ENCODE measurements at places on chromosomes 11 and 22.

GRCh38 chr22:36332623-36333332, 55.0 kb downstream of the MYH9 start:
- DNase-seq: peak; percentile 77

DNA sequence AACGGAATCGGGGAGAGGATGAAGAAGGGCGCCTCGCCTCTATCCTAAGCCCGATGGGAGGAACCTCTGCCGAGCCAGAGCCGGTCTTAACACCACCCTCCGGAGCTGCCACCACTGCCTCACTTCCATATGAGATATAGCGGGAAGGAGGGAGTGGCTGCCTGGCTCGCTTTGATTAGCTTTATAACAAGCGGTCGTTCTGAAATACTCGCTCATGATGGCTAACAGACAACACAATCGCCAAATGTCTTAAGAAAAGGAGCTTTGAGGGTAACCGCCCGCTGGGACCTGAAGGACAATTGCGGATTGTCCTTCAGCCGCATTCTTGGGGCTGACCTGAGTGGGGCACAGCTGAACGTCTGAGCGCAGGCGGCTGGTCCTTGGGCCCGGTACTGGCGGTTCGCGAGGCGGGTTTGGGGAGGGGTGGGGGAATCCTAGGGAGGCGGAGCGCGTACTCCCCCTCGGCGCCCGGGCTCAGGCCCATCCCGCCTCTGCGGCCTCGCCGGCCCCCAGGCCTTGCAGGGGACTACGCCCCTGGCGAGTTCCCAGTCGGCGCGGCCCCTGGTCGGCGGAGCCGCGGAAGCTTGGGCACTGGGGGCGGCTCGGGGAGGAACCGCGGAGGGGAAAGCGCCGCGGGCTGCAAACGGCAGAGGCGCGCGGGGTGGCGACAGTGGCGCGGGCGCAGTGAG, at the start of gene PLAAT5:
Gene PLAAT5 (minus strand): TSS at position 617 of the 689 bp plus-strand sequence. CDS start 133 bp downstream, at position 484.
- DNase-seq: no peak

- DNase-seq: peak; percentile 73
These were observed 9.0 kb downstream of the MB start for GRCh38 chr22:35608088-35608487.

DNA sequence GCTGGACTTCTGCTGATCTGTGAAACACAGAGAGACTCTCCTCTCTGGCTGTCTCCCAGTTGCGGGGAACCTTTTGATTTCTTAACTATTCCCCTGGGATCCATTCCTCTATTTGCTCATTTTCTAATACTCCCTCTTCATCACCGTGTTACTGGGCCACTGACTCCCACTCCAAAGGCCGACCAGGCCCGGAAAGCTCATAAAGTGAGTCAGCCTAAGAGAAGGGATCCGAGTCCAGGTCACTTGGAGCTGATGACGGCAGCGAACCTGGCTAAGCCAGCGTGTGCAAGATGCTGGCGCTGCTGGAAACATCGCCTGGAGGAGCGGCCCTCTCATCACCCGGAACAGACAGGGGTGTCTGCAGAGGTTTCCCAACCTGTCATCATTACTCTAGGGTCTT, 112.8 kb downstream of the FBXO7 start:
- no peak for DNase-seq

- no peak for DNase-seq
These were observed 8.9 kb downstream of the HEPHL1 start for GRCh38 chr11:94030059-94030458.

DNA sequence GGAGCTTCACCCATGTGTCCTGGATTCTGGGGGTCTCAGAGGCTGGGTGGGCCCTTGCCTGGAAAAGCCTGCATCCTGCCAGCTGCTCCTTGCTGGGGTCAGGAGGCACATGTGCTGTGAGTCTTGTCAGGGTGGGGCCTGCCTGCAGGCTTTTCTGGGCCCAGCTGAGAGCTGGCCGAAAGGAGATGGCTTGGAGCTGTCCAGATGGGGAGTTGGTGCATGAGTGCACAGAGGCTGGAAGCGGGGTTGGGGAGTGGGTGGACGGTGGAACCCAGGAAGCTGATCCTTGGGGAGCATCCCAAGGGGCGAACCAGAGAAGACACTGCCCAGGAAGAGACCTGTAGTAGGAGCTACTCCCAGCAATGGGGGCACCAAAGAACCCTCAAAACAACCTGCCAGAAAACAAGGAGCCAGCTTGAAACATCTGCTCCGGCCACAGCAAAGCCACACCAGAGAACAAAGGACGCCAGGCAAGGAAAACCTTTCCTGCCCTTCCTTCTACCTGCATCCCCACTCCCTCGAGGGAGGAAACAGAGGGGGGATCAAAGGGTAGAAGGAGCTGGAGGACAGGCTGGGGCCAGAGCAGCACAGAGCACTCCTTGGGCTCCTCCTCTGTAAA, 8.2 kb upstream of the KCTD17 start:
- no peak for DNase-seq

DNA sequence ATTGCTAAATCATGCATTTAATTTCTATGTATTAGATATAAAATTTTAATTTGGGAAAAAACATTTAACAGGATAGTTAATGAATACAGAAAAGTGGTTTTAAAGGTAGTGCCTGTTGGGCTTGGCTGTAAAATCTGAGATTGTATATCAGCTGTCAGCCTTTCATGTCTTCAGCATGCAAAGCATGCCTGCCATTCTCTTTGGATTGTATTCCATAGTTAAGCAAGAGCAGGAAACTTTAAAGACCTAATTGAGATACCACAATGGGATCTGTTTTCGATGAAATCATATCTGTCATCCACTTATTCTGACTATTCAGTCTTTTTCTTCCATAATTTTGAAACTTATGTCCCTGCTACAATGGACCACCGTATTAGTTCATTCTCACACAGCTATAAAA, 451.0 kb upstream of the DDI1 start:
- peak; percentile 27 for DNase-seq

DNA sequence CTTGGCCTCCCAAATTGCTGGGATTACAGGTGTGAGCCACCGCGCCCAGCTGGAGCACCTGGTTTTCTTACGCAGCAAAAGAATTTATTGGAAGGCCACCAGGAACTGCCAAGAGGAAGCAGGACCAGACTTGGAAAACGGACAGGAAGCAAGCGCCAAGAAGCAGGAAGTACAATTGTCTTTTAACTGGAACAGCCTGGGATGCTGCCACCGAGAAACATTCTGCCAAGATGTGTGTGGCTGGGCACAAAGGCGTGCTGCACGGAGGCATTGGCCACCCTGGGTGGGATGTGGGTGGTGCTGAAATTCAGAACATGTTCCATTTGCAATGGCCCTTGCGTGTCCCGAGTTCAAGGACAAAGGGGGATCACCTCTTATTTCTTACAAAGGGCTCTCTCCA, 15.4 kb downstream of the SLC3A2 start:
- no peak for DNase-seq

GRCh38 chr11:84722583-84723108, 904.5 kb downstream of the DLG2 start:
- DNase-seq: no peak

Data from myocyte (in vitro differentiated cells).